ENCODE measurements at places on chromosomes 7 and 10. TPM values are rescaled to one million over a fixed set of nuclear protein-coding genes. Genes with fewer than 3 reads are reported as not detected.

Gene SPDYE18
- not detected for total RNA-seq

Gene NPY4R
- not detected for total RNA-seq

Gene SLC18A3
- total RNA-seq: not detected

Gene MBL2
- not detected for total RNA-seq

Gene GPR26
- total RNA-seq: not detected

Gene BHLHA15
- 1.3 TPM for total RNA-seq

Gene LEP
- 0.12 TPM for total RNA-seq

Gene GIMAP8
- total RNA-seq: under 0.01 TPM

Gene ANKRD30A
- not detected for total RNA-seq

Gene OIT3
- under 0.01 TPM for total RNA-seq

Gene NACAD
- 2.4 TPM for total RNA-seq

Gene SFR1
- 10.4 TPM for total RNA-seq

Gene ARMC3
- total RNA-seq: not detected

Gene PNLIPRP1
- not detected for total RNA-seq

Gene CCL24
- not detected for total RNA-seq

Gene EXOC4
- total RNA-seq: 97.5 TPM

Gene CALML5
- total RNA-seq: not detected

Gene TSPAN12
- 1.2 TPM for total RNA-seq

Gene OR9A2
- not detected for total RNA-seq

Gene STEAP1
- total RNA-seq: 32.6 TPM

Gene GDF2
- total RNA-seq: not detected

Gene C10orf62
- 0.11 TPM for total RNA-seq

Gene WNT16
- 0.87 TPM for total RNA-seq

Gene AGR2
- under 0.01 TPM for total RNA-seq

Gene CC2D2B
- total RNA-seq: not detected

Gene PDZD7
- 1.4 TPM for total RNA-seq

Gene GFRA1
- total RNA-seq: not detected

Gene KAZALD1
- total RNA-seq: 6.2 TPM

Gene ABCC2
- total RNA-seq: 0.75 TPM

Gene RBP4
- total RNA-seq: not detected

Gene EVX1
- total RNA-seq: not detected

Gene KEL
- not detected for total RNA-seq

Gene FAM25G
- total RNA-seq: not detected

Gene CPA2
- total RNA-seq: not detected

Gene C10orf105
- total RNA-seq: under 0.01 TPM

Gene PSMA2
- total RNA-seq: 152 TPM

Gene PRSS37
- not detected for total RNA-seq

Gene PTER
- 9.1 TPM for total RNA-seq

Gene SHTN1
- total RNA-seq: 1.8 TPM

Gene MYOZ1
- not detected for total RNA-seq

Gene ZNF488
- total RNA-seq: under 0.01 TPM

Gene OR2F1
- not detected for total RNA-seq

Gene MRC1
- 0.12 TPM for total RNA-seq

Gene BMS1
- 33.6 TPM for total RNA-seq

Gene ZNF239
- total RNA-seq: 8.9 TPM

Gene HTRA1
- total RNA-seq: 44.5 TPM

Gene ADRB1
- total RNA-seq: not detected

Gene ZNF511
- total RNA-seq: 41.9 TPM

Gene ANLN
- 194 TPM for total RNA-seq

Gene PPP1R3A
- total RNA-seq: not detected
